IPS-NIHi11 (cell line): ENCODE measurements at places on chromosomes 12 and 14.

DNA sequence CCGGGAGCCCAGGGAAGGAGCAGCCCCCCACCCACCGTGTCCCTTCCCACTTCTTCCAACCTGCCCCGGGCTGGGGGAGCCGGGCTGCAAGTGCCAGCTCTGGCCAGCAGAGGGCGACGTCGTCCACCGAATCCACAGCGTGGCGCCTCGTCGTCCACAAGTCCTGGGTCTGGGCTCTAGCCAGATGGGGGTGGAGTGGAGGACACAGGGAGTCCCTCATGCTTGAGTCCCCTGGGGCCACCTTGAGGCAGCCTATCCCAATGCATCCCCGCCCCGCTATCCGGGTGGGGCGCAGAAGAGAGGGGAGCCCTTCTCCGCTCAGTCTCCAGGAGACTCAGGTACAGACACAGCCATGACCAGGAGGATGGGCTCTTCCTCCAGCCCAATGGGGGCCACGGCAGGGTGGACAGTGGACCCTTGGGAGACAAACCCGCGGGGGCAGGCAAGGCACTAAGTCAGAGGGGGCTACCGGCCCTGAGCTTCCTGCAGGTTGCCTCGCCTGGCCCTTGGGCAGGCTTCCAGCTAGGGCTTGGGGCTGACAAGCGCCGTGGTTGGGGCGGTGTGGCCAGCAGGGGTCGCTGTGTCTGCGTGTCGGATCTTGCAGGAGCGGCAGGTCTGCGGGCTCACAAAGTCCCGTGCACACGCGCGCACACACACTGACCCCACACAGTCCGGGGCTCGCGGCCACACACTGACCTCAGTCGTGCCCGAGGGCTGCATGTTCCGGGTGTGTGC, 5.5 kb downstream of the AQP5 start:
- DNase-seq, result peak; percentile 94

- DNase-seq, result no peak
These were observed 22.9 kb downstream of the RAD52 start for GRCh38 chr12:926641-927040.

DNA sequence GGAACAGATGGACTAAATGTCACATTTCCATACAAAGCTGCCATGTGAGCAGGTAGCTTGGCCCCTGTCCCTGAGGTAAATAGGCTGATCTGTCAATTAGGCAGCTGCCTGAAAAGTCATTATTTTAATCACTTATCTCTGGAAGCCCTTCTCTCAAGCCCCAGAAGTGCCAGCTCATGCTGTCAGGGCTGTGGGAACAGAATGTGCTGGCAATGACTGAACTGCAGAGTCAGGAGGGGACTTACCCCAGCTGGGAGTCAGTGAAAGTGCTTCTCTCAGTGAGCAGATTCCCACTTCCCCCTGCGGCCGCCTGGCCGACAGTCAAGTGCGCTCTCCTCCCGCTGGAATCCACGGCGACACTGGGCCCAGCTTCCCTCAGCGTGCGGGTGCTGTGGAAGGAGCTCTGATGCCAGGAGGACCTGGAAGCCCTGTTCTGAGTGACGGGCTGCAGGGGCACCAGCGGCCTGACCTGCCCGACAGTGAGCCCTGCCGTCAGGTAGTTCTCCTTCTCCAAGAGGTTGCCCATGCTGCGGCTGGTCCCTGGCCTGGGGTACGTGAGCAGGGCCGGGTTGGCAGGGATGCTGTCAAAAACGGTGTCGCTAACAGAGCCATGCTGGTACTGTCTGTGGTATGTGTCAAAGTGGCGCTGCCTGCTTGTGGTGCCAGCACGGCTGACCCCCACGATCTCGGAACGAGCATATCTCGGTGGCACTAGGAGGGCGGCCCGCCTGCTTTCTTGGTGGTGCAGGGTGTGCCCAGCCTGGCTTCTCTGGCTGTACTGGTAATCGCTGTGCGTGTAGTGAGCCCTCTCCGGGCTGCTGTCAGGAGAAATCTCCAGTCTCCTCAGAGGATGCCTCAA, 18.7 kb downstream of the PKP2 start:
- DNase-seq, result no peak

- no peak for DNase-seq
These were observed 23.7 kb downstream of the CDC42BPB start for GRCh38 chr14:103033681-103034096.

- DNase-seq, result no peak
These were observed 11.5 kb downstream of the RIMKLB start for GRCh38 chr12:8709124-8709830.

DNA sequence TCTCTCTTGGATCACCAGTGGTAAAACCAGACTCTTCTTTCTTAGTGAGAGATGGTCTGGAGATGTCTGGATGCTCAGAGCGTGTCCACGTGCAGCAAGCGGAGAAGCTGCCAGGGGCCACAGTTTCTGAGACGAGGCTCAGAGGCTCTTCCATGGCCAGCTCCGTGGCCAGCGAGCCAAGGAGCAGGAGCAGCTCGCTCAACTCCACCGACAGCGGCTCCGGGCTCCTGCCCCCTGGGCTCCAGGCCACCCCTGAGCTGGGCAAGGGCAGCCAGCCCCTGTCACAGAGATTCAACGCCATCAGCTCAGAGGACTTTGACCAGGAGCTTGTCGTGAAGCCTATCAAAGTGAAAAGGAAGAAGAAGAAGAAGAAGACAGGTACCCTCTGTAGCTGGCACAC, 69.0 kb downstream of the TECPR2 start:
- no peak for DNase-seq

GRCh38 chr14:89720076-89720687, 234.3 kb downstream of the EFCAB11 start:
- no peak for DNase-seq

GRCh38 chr14:49447540-49448107, 138.6 kb downstream of the RPS29 start:
- no peak for DNase-seq

GRCh38 chr12:13164921-13165616, 31.5 kb upstream of the EMP1 start:
- DNase-seq, result no peak

GRCh38 chr12:62256408-62257096, 3.7 kb upstream of the USP15 start:
- DNase-seq, result no peak

- no peak for DNase-seq
These were observed 1.3 kb upstream of the OAS3 start for GRCh38 chr12:112936927-112937326.
